ENCODE measurements at places on chromosomes 5 and 9.

DNA sequence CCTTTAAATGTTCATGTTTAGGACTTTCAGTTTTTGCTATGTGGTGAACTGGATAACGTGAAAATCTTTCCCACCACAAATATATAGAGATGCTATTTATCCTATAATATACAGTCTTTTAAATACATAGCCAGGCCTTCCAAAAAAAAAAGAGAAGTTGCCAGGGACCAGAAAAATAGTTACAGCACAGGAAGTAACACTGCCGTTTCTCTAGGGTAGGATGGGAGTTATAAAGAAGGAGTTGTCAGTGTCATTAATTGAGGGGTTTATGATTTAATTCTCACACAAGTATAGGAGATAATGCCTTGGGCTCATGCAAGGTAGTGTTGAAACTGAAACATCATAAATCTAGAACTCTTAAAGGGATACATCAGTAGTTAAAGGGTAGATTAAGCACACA, 83.9 kb downstream of the LRRC70 start:
- no peak for DNase-seq

- no peak for DNase-seq
Observed at GRCh38 chr5:5625491-5625890, 203.0 kb downstream of the ICE1 start.

GRCh38 chr5:111694133-111694532, 62.9 kb downstream of the NREP start:
- no peak for DNase-seq

DNA sequence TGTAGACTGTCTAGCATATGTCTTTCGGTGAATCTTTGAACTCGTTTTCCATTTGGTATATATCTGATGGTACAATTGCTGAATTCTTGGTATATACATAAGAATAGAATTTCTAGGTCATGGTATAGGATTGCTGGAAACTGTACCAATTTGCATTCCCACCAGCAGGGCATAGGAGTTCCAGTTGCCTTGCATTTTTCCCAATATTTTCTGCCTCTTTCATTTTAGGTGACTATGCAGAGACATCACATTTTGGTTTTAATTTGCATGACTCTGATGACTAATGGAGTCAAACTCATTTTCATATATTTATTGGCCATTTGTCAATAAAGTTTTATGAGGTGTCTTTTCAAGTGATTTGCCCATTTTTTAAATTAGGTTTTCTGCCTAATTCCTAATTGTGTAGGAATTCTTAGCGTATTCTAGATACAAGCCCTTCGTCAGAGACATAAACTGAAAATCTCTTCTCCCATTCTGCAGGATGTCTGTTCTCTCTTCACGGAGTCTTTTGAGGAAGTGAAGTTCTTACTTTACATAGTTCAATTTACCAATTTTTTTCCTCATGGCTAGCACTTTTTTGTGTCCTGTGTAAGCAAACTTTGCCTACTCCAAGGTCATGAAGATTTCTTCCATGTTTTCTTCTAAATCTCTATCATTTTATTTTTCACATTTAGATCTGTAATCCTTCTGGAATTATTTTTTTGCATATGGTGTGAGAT, 28.9 kb upstream of the PDCD1LG2 start:
- DNase-seq = no peak

DNA sequence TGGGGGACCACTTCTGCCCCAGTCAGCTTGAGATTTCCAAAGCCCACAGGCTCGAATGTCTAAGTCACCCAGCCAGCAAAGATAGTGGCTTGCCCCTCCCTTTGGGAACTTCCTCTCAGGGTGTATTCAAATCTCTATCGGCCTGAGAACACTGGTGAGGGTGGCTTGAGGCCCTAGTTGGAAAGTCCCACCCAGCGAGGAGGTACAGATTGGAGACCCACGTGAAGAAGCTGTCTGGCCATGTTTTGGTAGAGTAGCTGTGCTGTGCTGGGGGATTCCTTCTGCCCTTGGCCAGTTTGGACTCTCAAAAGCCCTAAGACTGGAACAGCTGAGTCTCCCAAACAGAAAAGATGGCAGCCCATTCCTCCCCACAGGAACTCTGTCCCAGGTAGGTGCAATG, 172.7 kb upstream of the RIOK2 start:
- no peak for DNase-seq

- DNase-seq = no peak
Observed at GRCh38 chr9:125821078-125821477, 73.9 kb downstream of the PBX3 start.

- no peak for DNase-seq
Observed at GRCh38 chr9:123537809-123538208, 181.8 kb downstream of the CRB2 start.

Measured in stimulated activated CD4-positive, alpha-beta T cell treated with anti-CD3 and anti-CD28 coated beads, TNF-alpha, amount 100 ng/mL, for 24 hours (primary cell).